CD4-positive, alpha-beta T cell treated with Interleukin-17A for 4 hours (primary cell): ENCODE measurements at places on chromosomes 7 and 10.

DNA sequence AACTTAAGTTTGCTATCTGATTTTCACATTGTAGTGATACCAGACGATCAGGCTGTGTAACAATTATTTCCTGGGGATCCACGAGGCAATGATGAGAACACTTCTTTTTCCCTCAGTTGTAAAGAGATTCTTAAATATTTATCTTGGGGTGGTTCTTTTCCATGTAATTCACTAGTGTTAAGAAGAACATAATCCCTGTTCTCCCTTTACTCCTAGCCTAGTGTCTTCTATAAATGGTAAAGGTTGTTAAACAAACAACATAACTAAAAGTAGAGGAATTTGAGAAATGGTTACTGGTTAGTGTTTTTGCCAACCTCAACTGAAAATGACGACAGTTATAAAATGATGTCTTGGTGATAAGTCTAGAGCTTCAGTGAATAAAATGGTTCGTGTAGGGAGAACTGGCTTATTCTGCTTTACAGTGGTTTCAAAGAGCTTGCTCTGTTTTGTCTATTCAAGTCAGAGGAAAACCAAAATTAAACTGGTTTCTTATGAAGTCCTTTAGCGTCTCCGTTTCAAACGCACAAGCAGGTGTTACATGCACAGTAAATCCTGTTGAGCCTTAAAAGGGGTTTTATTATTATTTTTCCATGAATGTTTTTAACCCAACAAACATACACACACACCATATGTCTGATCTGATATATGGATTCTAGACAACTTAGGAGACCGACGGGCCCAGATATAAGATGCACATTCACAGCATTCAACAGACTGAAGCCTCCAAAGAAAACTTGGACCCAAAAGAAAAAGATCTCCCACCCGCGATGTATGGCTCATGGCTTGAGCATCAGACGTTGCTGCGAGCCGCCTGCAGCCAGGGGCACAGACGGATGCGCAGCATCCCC lies 1.1 kb downstream of the TBX20 start:
- DNase-seq, result no peak

DNA sequence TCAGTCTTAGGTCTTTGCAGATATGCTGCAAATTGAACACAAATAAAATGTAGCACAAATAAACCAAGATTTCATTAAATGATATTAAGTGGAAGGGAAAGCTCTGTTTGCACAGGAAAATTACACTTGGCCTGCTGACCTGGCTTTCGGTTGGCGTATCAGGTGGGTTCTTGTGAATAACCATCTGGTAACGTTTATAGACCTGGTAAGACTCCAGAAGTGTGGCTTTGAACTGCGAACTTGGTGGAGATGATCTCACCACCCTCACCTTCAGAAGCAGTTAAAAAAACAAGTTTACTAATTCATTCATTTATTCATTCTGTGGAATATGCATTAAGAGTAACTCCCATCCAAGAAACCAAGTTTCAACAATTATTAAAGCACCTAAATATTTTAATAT lies 28.1 kb downstream of the ATE1 start:
- no peak for DNase-seq

DNA sequence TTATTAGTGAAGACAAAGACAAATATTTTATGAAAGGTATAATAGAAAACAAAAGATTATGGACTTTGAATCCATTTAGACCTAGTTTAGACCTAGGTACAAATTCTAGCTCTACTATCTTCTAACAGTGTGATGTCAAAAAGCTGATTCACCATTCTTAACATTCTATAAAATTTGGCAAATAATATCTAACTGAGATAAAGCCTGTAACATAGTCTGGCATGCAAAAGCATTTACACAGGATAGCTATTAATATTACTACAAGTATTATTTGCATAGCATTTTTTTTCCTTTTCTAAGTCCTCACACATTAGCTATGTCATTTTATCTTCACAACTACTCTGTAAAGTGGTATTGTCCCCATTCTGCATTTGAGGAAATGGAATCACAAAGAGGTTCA lies 179.6 kb upstream of the LRRTM3 start:
- DNase-seq, result no peak

- DNase-seq, result no peak
Observed at GRCh38 chr7:90210981-90211380, 559 bp upstream of the STEAP2 start.

- peak; percentile 70 for DNase-seq
Observed at GRCh38 chr10:28533571-28534304, 820 bp downstream of the WAC start.

DNA sequence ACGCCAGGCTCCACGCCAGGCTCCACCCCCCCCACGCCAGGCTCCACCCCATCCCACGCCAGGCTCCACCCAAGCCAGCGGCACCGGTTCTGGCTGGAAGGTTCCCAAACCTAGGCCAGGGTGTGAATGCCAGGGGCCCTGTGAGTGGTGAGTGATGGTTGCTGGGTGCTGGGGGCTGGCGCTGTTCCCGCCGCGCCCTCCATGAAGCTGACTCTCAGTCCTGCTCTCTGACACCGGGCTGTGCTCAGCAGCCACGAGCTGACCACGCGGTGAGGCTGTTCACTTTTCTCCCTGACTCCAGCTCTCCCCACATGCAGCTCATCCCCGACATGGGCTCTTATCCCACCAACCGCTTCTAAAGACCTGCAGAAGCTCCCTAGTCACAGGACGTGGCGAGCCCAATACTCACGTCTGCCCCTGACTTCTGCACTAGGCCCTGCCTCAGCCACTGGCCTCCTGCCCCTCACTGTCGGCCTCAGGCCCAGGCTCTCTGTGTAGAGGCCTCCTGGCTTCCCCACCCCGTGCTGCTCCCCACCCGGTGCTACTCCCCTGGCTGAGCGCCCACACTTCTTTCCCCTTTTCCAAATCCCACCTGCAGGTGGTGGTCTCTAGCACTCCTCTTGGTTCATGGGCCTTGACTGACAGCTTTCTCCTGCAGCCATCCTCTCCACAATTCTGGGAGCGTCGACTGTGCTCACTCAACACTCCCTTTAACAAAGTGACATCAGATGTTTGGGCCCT lies 603.0 kb downstream of the PTPRN2 start:
- no peak for DNase-seq

DNA sequence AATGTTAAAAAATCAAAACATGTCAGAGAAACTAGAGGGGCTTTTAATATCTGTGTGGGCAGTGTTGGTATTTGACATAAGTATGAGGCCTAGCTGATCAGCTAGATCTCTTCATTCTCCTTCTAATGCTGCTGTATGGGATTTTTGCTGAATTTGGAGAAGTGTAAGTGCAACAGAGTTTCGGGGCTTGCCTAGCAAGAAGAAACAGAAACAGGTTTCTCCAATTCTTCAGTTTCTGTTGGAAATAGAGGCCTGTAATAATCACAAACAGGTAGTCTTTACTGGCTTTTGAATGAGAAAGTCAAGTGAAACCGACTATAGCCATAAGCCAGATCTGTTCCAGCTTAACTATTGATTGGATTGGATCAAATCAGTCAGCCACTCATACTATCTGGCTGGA lies 96.4 kb upstream of the PCLO start:
- no peak for DNase-seq

DNA sequence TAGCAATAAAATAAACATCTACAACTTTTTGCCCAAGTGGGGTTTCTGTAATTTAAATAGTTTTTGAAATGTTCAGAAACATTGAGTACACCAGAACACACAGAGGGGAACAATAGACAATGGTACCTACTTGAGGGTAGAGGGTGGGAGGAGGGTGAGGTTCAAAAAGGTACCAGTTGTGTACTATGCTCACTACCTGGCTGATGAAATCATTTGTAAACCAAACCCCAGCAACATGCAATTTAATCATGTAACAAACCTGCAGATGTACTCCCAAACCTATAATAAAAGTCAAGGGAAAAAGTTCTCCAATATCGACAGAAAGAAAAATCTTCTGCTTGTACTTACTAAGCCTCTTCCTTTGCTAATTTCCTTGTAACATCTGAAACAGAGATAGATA lies 4.2 kb upstream of the TES start:
- no peak for DNase-seq

- DNase-seq, result no peak
Observed at GRCh38 chr7:42735081-42735480, 176.8 kb downstream of the C7orf25 start.

- DNase-seq, result no peak
Observed at GRCh38 chr7:104973227-104973626, 40.8 kb upstream of the KMT2E start.

GRCh38 chr7:146319629-146320028 lies 203.0 kb downstream of the CNTNAP2 start:
- DNase-seq, result no peak
